Left renal cortex interstitium (tissue), 4 donors: ENCODE measurements at places on chromosomes 1 and 21.

DNA sequence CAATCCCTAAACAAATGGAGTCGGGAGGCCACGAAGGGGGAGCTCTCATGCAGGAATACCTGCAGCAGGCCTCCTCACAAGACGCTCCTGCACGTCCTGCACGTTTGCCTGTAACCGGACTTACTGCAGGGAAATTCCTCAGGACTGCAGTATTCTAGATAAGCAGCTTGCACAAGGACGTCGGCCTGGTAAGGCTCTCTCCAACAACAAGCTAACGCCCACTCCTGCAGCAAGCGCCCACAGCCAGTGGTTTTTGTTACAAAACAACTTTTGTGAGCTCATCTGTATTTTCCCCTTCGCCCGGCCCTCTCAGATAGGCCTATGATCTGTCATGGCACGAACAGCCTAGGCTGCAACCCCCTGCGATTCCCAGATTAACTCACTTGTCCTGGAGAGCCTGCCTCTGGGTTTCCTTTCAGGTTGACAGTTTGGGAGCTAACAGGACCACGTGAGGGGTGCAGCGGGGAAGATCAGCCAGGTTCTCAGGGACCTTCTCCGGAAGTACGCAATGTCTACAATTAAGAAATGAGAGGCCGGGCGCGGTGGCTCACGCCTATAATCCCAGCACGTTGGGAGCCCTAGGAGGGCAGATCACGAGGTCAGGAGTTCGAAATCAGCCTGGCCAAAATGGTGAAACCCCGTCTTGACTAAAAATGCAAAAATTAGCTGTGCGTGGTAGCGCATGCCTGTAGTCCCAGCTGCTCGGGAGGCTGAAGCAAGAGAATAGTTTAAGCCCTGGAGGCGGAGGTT lies 921 bp upstream of the MIB2 start:
- no peak for DNase-seq

GRCh38 chr1:34186741-34187494 lies 10.2 kb downstream of the C1orf94 start:
- no peak for DNase-seq

DNA sequence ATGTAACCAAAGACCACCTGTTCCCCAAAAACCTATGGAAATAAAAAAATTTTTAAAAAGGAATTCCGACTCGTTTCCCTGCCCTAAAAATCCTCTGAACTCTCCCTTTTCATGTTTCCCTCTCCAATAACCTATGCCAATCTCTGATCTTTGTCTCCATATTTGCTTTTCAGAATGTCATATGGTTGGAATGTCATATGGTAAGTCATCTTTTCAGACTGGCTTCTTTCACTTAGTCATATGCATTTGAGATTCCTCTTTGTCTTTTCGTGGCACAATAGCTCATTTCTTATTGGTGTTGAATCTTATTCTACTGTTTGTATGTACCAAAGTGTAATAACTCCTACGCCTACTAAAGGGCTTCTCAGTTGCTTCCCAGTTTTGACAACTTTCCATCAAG lies 117.5 kb downstream of the BACH1 start:
- DNase-seq = no peak

DNA sequence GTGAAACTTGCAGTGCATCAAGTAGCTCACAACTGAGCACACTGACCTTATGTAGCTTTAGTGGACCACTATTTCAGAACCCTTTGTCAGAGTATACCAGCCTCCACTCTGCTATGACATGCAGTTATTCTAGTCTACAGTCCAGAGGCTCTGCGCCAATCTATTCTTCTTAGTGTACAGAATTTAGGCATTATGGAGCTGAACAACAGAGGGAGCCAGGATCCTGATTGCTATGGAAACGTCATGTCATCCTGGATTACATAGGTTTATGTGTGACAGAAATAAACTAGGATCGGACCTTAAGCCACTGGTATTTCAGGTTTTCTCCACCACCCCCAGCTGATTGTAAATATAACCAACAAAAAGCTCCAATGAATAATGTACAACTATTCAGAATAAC lies 48.1 kb upstream of the EEIG2 start:
- no peak for DNase-seq
